ENCODE measurements at places on chromosomes 16 and 17.

GRCh38 chr17:2695961-2696760 lies 15.4 kb downstream of the CLUH start:
- DNase-seq = peak; percentile 2

DNA sequence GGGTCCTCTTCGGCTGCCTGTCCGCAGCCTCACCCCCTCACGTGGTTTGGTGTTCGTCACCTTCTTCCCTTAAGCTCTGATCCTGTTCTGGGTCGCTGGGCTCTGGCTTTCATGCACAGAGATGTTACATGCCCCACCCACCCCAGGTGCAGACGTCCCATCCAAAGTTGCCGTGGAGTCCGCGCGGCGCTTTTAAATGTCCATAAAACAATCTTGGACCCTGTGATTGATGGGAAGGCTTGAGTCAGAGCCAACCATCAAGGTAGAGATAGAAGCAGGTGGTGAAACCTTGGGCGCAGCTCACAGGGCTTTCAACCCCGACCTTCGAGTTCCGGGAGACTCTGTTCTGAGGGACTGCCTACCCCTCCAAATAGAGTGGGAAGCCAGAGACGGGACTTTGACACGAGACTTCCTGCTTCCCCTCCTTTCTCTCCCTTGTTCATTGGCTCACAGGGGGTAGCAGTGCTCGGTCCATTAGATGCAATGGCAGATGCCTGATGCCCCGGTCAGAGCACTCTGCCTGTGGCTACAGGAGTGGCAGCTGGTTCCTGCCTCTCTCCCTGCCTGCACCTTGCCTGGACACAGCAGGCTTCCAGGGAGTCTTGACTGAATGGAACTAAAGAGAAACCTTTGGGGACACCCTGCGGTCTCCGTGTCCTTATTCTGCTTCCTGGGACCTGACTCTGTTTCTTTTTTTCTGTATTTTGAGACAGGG lies 4.0 kb downstream of the ENGASE start:
- no peak for DNase-seq

DNA sequence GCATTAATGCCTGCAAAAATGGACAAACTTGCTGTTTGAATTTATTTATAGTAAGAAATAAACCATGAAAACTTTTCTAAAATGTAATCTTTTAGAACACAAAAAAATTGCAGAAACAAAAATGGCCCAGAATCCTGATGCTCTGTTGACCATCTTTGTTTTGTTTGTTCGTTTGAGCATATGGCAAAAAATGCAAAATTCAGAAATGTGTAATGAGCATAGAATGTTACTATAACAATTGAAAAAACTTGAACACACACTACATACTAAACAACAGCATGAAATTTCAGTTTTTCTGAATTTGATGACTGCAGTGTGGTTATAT lies 1.1 kb upstream of the KPNA2 start:
- DNase-seq = no peak

DNA sequence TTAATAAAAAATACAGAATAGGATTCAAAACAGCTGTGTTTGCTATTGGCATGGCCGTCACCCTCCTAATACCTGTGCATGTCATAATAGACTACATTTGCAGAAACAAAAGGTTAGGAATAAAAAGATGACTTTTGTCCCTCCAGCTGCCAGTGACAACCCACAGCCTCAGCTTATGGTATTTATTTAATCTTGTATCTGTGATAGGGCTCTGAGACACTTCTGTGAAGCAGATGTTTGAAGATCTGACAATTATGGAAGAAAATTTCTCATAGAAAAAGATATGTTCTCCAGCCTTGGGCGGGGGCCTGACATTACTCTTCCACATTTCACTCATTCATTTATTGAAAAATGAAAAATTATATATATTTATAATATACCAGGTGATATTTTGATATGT lies 62.2 kb downstream of the PITPNC1 start:
- DNase-seq = no peak

DNA sequence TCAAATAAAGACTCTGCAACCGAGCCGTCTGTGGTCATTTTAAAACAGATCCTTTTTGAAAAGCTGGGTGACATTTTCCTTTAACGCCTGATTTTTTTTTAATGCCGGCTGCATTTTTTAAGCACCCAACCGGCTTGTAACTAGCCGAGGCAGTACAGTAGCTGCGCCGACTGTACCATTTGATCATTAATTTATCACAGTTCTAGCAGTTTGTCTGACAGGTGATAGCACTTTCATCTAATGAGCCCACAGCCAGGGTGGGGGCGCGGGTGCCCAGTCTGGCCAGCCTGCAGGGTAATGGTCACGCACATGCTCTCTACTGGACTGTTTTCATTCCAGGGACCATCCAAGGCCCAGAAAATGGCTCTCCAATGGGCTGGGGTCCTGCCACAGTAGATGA lies 68.8 kb downstream of the IRX5 start:
- no peak for DNase-seq

GRCh38 chr16:74046524-74046923 lies 250.1 kb upstream of the PSMD7 start:
- DNase-seq = no peak

- DNase-seq = no peak
These were observed 44.8 kb upstream of the IRX3 start for GRCh38 chr16:54331241-54332002.

DNA sequence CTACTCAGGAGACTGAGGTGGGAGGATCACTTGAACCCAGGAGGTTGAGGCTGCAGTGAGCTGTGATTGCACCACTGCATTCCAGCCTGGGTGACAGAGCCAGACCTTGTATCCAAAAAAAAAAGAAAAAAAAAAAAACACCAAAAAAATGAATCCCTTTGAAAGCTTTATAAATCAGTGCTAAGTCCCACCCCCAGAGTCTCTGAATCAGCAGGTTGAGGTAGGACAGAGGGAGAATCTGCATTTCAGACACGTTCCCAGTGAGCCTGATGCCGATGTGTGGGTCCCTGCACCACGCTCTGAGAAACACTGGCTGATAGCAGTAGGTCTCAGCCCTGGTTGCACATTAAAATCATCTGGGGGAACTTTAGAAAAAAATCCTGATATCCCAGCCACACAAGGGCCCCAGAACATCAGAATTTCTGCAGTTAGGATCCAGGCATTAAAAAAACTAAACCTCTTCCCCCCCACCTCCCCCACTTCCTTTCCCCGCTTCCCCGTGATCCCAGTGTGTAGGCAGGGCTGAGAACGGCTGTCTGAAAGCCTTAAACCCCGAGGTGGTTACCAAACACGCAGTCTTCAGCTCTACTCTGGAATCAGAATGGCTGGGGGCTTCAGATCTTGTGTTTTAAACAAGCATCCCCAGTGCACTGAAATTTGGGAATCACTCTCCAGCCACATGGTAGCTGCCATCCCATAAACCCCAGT lies 27.3 kb upstream of the GPRC5B start:
- DNase-seq = no peak

DNA sequence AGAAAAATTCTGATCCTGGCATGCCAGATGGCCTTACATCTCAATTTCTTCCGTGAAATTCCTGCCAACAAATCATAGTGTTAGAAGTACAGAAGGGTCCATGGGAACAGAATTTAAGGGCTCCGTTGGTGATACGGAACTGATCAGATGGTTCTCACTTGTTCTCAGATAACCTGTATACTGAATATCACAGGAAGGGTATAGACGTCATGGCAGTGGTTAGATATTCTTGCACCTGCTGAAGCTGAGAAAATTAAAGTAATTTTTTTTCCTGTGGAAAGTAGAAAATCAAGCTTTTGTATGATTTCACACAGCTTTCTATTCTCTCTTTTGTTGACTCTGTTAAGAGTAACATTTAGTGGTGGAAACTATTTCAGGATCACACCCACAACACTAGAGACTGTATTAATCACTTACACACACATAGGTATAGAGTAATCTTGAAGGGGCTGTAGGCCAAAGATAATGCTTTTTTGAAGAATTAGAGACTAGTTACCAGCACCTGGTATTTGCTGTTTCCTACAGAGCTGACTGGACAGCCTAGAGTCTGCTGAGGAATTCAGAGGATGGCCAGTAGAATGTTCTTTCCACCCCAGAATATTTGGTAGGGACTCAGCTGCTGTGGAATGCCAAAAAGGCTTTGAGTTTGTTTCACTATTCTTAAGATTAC lies 7.5 kb downstream of the TENT4B start:
- DNase-seq = peak; percentile 38

GRCh38 chr16:17602678-17603077 lies 131.9 kb upstream of the XYLT1 start:
- DNase-seq = no peak

DNA sequence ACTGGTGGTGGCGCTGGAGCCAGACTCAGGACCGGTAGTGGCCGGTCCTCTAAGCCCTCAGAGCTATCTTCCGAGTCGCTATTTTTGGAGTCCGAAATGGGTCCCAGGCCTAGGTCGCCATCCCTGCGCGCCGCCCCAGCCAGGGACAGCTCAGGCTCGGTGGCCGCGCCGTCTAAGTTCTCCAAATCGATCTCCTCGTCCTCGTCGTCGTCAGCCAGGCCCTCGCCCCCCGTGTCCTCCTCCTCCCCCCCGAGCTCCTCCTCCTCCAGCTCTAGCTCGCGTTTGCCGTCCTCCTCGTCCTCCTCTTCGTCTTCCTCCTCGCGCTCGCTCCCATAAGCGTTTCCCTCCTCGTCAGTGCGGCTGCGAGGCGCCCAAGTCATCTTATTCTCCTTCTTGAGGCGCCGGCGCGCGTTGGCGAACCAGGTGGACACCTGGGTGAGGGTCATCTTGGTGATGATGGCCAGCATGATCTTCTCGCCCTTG lies 1.6 kb downstream of the IRX3 start:
- DNase-seq = no peak

- DNase-seq = no peak
These were observed 13.2 kb downstream of the HIC1 start for GRCh38 chr17:2068031-2068518.

- DNase-seq = no peak
These were observed 2.8 kb upstream of the PITPNM3 start for GRCh38 chr17:6558932-6559752.

GRCh38 chr17:50926523-50926922 lies 60.4 kb upstream of the TOB1 start:
- DNase-seq = no peak

DNA sequence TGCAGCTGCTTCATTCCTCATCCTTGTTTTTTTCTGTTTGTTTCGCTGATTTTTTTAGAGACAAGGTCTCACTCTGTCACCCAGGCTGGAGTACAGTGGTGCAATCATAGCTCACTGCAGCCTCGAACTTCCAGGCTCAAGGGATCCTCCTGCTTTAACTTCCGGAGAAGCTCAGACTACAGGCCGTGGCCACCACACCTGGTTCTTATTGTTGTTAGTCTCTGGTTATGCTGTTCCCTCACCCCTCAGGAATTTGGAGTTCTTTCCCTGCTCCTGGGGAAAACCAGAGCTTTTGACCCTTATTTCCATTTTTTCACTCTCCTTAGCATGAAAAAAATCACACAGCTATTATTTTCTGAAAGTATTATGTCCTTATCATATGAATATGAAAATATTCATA lies 1.8 kb downstream of the ODF4 start:
- DNase-seq = no peak

DNA sequence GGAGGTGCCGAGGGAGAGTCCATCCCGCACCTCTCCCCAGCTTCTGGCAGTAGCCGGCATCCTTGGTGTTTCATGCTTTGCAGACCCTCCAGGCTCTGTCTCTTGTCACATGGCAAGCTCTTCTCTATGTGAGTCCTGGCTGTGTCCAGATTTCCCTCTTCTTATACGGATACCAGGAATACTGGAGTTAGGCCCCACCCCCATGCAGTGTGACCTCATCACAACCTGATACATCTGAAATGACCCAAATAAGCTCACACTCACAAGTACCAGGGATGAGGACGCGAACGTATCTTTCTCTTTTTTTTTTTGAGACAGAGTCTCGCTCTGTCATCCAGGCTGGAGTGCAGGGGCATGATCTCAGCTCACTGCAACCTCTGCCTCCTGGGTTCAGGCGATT lies 23.3 kb downstream of the TRAP1 start:
- no peak for DNase-seq

GRCh38 chr17:61507383-61508066 lies 55.3 kb downstream of the TBX4 start:
- DNase-seq = no peak

- peak; percentile 56 for DNase-seq
These were observed 75.0 kb upstream of the LHX1 start for GRCh38 chr17:36862116-36862920.

- no peak for DNase-seq
These were observed 26.2 kb downstream of the CHD9 start for GRCh38 chr16:53081032-53081424.

DNA sequence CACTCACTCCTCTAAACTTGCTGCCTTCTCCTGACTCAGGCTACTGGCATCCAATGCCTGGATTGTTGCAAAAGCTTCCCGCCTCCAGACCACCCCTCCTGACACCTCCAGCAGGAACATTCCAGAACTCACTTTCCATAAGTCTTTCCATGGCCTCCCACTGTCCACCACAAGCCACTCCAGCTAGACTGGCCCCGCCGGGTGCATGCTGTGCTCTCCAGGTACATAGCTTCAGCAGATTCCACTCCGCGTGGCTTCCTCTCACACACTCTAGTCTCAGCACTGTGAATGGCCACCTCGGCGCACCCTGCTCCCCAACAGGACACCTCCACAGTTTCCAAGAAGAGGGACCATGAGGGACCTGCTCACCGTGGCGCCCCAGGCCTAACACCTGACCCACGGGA lies 25.9 kb upstream of the FAAP100 start:
- no peak for DNase-seq

DNA sequence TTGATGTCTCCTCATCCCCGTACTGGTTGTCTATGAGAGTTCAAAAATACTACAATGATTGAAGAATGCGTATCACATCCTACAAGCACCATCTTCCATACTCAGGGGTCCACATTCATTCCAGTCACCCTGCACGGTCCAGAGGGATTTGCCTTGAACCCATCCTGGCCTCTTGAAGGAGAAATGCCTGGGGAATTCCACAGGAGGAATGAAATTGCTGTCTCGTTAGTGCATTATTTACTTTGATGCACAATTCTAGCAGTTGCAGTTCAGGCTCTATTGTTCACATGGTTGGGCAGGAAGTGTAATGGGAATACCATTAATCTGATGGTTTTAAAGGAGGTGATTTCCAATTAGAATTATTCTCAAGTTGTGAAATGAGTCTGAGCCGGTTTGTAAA lies 369.1 kb upstream of the XYLT1 start:
- DNase-seq = no peak

- DNase-seq = no peak
These were observed 53.2 kb downstream of the MSI2 start for GRCh38 chr17:57309479-57309878.

DNA sequence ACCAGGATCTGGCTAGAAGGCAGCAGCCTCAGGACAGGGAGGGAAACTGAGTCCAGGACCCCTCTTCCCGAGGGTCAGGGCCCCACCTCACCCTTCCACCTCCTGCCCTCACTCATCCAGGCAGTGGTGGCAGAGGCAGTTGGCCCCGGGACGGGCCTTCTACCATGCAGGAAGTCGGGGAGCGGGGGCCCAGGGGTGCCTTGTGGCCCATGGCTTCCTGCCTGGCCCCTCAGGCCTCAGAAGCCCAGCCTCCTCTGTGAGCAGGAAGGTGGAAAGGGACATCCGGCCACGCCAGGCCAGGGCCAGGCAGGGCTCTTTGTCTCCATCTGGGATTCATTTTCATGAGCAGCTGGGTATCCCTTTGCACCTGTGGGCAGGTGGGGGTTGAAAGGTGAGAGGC lies 58.5 kb downstream of the BAHCC1 start:
- DNase-seq = no peak

- no peak for DNase-seq
These were observed 8.7 kb downstream of the FLOT2 start for GRCh38 chr17:28888832-28889231.
